ENCODE measurements at places on chromosomes 4 and X.

GRCh38 chr4:38510201-38510600, 153.8 kb upstream of the KLF3 start:
- DNase-seq: no peak

DNA sequence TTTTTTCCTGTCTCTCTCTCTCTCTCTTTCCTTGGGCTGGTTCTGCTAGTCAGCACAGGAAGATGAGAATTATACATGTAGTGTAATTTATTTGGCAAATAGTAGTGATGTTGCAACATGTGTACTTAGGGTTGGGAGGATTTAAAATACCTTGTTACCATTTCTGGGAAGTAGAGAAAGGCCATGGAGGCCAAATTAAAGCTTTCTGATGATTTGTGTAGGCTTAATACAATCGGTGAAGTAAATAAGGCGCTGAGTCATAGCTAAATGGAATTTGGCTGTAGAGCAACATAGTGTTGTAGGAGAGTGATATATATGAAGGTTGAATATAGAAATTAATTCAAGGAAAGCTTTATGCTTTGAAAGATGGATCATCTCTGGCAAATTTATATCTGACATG, 295.3 kb downstream of the GRID2 start:
- peak; percentile 1 for DNase-seq

DNA sequence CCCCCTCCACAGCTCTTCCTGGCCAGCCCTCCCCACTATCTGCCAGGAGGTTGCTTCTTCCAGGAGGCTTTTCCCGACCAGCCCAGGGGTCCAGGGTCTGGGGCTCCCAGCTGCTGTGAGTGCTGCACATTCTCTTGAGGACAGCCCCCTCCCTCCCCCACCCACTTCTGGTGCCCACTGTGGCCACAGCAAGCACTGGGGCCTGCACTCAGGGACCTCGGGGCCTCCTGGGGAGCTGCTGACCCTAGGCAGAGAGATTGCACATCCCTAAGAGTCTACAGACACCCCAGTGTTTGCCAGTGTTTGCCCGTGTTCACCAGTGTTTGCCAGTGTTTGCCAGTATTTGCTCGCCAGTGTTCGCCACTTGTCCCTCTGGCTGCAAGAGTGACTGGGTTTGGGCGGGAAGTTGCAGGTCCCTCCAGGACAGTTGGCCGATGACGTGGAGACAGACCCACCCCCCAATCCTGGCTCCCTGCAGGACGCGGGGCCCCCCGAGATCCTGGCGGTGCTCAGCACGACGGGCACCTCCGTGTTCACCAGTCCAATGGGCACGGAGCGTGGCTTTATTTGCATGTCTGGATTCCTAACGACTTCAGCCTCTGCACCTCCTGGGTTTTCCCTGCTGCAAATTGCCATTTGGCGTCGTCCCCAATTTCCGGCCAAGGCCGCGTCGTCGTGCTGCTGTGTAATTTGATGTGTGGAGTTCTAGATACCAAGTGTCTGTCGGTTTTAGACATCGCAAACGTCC, 87.5 kb upstream of the NKX1-1 start:
- no peak for DNase-seq

DNA sequence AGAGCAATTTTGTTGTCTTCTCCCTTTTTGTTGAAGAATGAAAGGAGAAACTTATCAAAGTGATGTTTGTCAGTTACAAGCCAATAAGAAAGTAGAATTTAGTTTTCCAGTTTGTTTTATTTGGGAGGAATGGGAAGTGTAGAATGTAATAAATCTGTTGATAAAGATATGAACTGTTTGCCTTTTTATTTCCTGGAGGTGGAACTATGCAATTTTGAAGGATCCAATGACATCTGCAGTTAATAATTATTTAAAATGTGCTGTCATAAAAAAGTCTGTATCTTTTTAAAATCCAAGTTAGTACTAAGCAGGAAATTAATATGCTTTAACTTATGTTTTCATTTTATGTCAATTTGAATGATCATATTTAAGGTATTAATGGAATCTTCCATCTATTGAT, 44.9 kb downstream of the PF4 start:
- DNase-seq: no peak

DNA sequence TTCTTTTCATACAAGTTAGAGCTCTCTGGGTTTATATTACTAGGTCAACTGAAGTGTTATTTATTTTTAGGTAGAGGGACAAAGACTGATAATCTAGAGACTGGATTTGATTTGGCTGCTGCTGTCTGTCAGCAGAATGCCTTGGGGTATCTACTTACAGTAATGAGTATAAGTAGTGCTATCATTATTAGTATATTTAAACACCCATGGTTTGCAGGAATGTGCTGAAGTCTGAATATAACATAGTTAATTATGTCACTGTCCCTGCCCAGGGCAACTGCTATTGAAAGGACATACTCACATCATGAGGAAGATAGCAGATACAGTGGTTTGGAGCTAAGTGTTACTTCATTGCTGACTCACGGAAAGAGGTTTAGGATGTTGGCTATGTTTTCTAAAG, 76.2 kb downstream of the PRRG1 start:
- DNase-seq: no peak

- peak; percentile 43 for DNase-seq
These were observed 8.5 kb upstream of the NUDT6 start for GRCh38 chr4:122930862-122931261.
